ENCODE measurements at places on chromosomes 12 and 14.

DNA sequence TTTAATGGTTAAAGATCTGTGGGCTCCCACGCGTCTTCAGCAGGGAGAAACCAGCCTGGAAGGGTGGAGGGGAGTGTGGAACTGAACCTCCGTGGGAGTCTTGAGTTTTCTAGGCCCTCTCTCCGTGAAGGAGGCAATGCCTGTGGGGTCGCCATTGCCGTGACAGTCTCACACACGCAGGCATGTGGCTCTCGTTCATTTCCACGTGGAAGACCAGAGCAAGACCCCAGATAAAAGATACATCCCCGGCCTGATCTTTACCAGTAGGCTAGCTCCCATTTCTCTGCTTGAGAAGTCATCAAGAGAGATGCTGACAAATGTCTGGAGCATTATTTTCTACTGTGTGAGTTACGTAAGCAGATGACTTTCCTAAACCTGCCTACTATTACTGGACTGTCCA, 491.7 kb upstream of the LMO3 start:
- DNase-seq, result no peak

DNA sequence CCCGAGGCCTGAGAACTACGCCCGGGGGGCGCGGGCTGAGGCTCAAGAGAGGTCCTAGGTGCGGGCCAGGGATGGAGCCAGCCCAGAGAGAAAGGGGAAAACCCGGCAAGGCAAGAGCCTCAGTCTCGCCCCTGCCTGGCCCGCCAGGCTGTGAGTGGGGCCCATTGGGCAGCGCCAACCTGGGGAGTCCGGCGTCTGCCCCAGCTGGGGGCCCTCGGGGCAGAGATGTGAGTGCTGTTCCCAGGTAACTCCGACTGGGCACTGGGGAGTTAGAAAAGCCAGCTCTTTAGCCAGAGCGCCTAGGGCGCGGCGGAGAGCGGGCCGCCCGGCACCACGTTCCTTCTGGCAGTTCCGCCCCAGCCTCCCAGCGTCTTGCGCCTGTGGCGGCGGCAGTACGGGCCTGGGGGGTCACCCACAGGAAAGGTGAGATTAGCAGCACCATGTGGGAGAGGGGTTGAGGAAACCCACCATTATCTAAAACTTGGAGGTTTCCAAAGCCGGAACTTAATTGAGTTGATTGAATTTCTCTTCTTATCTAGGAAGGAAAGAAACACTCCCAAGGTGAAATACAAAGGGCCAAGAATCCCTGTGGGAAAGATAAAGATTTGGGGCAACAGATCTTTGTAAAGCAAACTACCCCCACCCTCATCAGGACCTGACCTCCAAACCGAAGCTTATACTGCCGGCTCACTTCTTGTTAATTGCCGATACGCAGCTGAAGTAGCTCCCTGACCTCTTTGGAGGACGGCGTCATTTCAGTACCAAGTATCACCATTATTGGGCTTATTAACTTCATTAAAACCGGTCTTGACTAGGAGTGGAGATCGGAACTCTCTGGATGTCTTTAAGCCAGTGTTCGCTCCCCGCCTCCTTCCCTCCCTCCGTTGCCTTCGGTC, 11.6 kb downstream of the OTX2 start:
- no peak for DNase-seq

DNA sequence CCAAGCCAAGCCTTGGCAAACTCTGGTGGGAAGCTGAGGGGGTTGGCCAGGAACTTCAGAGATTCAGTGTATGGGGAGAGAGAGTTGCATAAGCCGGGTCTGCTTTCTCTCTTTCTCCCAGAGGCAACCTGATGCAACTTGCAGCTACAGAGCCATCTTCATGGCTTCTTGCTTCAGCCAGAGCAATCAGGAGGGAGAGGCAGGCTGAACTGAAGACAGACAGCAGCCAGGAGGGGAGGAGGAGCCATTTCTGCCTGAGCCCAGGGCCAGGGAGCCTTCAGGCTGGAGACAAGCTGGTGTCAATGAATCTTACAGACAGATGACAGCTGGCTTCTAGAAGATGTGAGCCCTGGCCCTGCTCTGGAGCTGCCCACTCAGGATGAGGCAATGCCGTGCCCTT, 18.7 kb downstream of the NPC2 start:
- no peak for DNase-seq

- no peak for DNase-seq
These were observed 25.2 kb upstream of the PPFIBP1 start for GRCh38 chr12:27498761-27499160.

DNA sequence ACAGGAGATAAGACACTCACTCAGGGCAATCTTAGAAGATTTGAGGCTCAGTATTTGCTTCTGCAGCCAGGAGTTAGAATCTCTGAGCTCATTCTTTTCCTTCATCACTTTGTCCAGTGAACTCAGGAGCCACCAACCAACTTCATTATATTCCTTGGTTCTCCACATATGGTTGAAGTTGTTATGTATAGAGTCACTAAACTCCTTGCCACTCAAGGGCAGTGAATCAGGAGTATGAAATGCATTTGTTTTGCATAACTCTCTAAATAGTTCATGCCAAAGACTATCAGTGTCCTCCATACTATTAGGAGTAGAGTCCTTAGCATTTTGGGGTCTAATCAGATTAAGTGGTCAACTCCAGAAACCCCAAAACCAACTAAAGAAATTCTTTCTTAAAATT, 150.6 kb downstream of the CCDC59 start:
- no peak for DNase-seq

- no peak for DNase-seq
These were observed 8.5 kb upstream of the ACTN1 start for GRCh38 chr14:68987653-68988036.

- DNase-seq, result no peak
These were observed 7.4 kb downstream of the LRP1 start for GRCh38 chr12:57135527-57136326.

DNA sequence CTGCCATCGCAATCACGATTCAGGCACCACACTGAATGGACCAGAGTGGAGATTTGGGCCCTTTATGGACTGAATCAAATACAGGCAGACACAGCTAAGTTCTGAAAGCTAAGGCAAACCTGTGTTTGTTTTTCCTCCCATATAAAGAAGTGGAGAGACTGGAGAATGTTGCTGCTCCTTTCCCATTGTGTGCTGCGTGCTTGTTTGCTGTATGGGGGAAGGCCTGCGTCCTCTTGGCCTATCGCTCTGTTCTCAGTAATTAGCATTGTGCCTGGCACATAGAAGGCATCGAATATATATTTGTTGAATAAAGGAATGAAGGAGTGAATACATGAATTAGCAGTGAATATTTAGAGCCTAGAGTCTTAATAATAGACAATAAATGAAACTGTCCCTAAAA, 12.4 kb downstream of the ST8SIA1 start:
- no peak for DNase-seq

- DNase-seq, result no peak
These were observed 99.3 kb downstream of the EEA1 start for GRCh38 chr12:92829686-92830282.
